Activated T-cell treated with anti-CD3 and anti-CD28 coated beads for 1 hour (primary cell): ENCODE measurements at places on chromosomes 1 and 21.
A peak's percentile ranks its signal among the peaks of the same experiment; 100 is the strongest.

- no peak for DNase-seq
Observed at GRCh38 chr1:234921266-234922062, 207.2 kb downstream of the TOMM20 start.

- DNase-seq, result no peak
Observed at GRCh38 chr1:217953330-217953729, 322.2 kb downstream of the SPATA17 start.

- peak; percentile 89 for DNase-seq
Observed at GRCh38 chr1:6486433-6487011, 4.9 kb downstream of the PLEKHG5 start.

DNA sequence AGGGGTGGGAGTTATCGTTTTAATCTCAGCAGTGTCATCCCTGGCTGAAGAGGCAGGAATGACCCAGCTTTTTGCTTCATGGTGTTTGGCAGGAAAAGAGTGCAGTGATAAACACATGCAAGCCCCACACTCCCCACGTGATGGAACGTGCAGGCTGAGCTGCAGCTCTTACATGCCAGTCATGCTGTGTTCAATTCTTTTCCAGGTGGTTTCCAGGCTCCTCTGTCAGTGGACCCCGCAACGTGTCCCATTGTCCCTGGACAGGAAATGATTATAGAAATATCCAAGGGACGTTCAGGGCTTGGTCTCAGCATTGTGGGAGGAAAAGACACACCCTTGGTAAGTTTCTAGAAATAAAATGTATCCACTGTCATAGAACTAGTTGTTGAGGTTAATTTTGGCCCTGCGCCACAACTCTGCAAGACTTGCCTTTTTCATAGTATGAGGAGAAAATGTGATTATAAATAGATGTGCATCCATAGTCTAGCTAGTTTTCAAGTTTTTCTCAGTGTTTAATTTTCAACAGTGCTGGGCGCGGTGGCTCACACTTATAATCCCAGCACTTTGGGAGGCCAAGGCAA is 110.2 kb upstream of the L1TD1 start:
- DNase-seq, result no peak

DNA sequence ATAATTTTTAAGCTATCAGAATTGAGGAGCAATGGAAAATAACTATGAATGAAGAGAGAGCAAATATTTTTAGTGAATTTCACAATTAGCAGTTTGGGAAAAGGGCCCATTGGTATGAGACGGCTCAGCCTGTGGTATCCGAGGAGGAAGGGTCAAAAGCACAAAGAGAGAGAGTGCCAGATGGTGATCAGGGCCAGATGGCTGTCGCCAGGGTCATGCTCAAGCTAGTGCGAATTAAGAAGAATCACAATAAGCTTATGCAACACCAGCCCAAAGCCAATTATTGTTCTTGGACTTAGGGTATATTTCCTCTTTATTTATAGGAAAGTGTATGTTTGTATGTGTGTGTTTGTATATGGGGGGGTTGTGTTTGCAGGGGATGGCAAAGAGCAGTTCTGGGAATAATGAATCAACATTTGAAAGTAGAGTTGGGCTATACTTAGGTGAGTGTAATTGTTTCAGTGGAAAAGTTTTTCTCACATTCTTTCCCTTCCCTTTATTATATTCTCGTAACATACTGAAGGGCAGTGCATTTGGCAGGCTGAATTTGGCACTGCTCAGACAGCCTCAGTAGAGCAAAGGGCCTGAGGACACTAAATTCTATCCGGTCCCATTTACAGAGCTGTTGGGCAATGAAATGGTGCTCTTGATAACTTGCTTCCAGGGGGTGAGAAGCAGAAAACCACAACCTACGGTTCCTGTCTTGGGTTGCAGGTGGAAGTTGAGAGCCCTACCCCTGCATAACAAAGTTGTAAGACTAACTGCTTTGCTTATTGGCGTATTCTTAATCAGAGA is 19.5 kb upstream of the DDR2 start:
- DNase-seq, result no peak

DNA sequence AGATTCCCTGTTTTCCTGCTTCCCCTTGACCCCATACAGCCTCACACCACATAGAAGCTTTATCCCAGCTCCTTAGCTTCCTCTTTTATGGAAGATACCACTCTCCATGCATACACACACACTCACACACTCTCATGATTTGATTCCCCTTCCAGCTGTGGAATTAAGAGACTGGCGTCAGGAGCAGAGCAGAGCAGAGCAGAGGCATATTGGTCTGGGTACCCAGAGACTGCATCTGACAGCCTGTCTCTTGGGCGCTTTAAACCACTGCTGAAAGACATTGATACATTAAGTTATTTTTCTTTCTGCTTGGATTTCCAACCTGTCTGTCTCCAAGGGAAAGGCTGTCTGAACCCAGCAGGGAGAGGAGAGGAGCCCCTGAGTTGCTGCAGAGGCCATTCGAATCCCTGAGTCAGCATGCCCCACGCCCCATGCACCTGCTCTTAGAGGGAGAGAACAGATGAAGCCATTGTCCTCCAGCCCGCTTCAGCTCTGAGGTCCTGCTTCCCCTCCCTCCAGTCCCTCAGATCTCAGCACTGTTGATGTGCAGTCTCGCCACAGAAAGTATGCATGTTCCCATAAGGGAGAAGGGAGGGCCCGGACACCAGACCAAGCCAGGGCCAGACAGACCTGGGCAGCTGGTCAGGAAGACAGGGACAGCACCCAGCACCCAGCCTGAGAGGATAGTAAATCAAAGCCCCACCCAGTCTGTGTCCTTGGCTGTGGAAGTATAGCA is 66.7 kb upstream of the GJB5 start:
- DNase-seq, result no peak

- no peak for DNase-seq
Observed at GRCh38 chr1:192630521-192631287, 5.2 kb upstream of the RGS13 start.

GRCh38 chr21:45768740-45769048 is 125.2 kb downstream of the PCBP3 start:
- DNase-seq, result no peak

- no peak for DNase-seq
Observed at GRCh38 chr1:234884701-234885100, 243.9 kb downstream of the TOMM20 start.

GRCh38 chr1:92444351-92444750 is 42.4 kb downstream of the GFI1 start:
- DNase-seq, result no peak

GRCh38 chr1:76587212-76587611 is 280.1 kb upstream of the ST6GALNAC5 start:
- DNase-seq, result no peak

GRCh38 chr1:19073311-19074186 is 117.1 kb upstream of the IFFO2 start:
- DNase-seq, result no peak

- DNase-seq, result no peak
Observed at GRCh38 chr1:227883073-227883520, 64.6 kb downstream of the WNT9A start.

DNA sequence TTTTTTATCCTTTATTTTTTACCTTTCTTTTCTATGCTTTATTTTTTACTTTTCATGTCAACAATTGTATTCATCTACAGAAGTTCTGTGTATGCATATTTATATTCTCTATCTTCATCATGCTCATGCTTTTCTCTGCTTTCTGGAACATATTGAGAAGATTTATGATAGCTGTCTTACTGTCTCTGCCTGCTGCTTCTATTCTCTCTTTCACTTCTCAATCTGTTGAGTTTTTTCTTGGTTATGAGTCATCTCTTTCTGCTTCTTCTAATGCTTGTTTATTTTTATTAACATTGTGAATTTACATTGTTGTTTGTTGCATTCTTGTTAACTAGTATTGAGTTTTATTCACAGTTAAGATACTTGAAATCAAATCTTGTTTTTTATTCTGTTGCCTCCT is 22.6 kb downstream of the F5 start:
- no peak for DNase-seq

DNA sequence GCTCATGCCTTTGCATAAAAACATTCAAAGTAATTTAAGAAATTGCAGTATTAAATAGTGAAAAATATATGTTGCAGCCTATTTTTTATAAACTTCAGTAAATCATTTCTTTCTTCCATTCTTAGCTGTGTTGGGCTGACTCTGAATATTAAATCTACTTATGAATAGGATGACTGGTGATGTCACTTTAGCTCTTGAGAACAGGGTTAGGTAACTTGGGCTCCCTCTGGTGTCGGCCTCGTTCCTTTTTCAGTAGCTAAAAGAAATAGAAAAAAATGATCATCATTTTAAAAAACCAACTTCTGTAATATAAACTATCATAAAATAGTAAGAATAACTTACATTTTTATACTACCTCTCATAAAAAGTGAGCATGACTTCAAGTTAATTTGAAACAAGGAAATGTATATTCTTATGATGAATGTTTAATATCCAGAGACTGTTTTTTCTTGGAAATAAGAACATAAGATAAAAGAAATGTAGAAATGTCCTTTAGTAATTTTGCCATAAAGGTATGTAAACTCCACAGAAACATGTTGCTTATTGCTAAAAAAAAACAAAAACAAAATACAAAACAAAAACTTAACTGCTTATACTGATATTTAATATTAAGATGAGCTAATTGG is 26.8 kb upstream of the NCAM2 start:
- no peak for DNase-seq

DNA sequence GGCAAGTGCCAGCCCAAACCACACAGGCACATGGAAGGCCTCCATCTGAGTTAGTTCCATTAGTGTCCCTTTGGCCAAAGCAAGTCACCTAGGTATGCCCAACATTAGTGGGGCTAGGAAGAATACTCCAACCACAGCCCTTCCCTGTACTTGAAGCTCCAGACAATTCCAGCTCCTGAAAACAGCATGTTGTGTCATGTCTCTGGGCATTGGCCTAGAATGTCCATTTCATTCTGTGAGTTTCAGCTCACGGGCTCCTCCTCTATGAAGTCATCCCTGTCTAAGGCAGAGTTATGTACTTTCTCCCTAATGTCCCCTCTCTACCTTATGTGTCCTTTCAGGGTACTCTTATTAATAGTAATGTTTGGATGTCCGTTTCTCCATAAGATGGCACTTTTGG is 96.5 kb upstream of the SPATA6 start:
- no peak for DNase-seq

GRCh38 chr1:198893763-198894444 is 255.1 kb downstream of the PTPRC start:
- DNase-seq, result no peak

GRCh38 chr1:61132176-61132638 is 49.8 kb downstream of the NFIA start:
- no peak for DNase-seq

DNA sequence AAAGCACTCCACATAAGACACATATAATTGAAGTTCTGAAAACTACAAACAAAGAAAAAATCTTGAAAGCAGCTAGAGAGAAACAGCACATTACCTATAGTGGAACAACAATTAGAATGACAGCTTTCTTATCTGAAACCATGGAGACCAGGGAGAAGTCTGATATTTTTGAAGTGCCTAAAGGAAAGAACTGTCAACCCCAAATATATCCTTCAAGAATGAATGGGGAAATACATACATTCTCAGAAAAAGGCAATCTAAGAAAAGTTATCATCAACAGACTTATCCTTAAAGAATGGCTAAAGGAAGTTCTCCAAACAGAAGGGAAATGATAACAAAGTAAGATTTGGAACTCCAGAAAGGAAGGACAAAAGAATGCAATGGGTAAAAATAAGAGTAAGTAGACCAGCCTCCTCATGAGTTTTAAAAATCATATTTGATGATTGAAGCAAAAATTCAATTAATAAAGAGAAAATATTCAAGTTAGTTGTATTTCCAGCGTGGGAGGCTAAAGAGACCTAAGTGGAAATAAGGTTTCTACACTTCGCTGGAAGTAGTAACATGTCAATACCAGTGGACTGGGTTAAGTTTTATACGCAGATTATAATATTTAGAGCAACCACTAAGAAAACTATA is 170.8 kb upstream of the SAMSN1 start:
- no peak for DNase-seq

DNA sequence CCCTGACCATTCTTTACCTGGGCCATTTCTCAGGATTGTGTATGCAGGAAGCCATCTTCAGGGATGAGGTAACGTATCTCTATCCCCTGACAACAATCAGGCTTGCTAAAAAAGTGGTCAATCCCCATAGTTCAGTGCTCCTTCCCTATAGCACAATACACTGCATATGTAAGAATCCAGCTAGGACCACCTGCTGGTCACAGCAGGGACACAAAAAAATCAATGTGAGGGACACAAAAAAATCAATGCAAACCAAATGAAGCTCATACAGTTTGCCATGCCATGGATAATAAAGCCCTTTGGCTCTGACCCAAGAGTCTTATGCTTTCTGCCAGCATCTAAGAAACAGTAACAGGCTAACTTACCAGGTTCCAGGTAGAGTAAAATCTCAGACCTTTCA is 16.3 kb downstream of the ACBD6 start:
- DNase-seq, result no peak

DNA sequence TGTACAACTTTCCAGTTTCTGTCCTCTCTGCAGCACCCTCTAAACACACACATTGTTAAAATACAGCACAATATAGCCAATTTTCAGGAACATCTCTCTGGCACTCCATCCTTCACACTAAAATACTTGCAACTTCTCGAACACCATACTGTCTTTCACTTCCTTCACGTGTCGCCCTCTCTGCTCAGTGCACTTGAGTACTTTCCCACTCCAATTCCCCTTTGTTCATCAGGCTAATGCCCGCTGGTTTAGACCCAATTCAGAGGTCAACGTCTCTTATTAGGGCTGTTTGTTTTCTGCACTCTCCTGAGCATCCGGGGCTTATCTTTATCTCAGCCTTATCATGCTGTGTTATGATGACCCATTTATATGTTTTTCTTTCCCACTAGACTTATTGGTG is 238.2 kb upstream of the SGIP1 start:
- no peak for DNase-seq

DNA sequence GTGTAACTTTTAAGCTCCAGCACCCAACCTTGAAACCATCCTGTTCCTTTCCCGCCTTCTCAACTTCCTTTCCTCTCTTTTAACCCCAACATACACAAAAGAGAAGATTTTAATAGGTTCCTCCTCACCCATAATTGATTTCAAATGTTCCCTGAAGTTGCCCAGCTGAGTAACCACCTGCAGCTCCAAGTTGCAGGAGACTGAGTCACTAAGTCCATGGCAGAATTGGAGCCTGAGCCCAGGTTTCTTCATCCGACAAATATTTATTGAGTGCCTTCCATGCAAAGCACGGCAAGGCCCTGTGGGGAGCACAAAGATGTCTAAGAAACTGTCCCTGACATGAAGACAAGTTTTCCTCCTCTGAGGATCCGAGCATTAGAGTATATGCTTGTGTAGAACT is 97.7 kb downstream of the PAPPA2 start:
- no peak for DNase-seq

- no peak for DNase-seq
Observed at GRCh38 chr1:241156231-241156965, 200.6 kb downstream of the RGS7 start.

DNA sequence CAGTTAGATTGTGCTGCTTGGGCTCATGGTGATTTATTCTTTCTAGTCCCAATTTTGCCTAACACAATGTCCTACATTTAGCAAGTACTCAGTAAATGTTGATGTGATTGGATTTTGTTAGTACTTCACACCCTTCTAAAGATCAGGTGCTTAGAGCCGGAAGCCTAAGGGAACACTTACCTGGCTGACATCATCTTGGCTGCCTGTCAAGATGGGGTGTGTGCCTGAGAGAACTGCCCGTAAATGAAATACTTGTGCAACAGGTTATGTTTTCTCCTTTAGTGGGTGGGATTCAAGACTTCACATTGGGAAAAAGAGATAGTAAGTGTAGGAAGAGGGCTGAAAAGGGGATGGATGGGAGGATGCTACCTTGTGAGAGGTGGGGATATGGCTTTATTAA is 75.5 kb upstream of the MACF1 start:
- no peak for DNase-seq
